Activated CD4-positive, alpha-beta T cell treated with anti-CD3 and anti-CD28 coated beads for 4 hours (primary cell): ENCODE measurements at places on chromosomes 1 and 21.
A peak's percentile ranks its signal among the peaks of the same experiment; 100 is the strongest.

DNA sequence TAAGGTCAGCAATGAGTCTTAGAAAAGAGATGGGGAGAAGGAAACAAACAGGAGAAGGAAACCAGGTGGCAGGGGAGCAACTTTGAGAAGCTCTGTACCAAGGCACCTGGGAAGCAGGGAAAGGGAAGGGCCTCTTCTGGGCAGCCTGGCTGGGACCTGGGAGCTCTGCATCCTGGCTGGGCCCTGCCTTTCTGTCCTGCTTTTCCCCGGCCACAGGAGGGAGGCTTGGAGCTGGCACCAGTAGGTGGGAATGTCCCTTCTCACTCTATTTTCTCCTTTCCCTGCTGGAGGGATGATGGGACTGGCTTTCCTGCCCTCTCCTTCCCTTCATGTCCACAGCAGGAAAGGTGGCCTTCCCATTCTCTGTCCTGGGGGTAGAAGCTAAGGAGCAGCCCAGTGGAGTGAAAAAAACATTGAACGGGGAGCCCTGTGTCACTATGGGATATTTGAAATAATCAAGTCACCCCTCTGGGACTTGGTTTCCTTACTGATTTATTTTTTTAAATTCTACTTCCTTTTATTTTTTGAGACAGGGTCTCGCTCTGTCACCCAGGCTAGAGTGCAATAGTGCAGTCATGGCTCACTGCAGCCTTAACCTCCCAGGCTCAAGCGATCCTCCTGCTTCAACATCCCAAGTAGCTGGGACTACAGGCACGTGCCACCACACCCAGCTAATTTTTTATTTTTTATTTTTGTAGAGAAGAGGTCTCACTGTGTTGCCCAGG is 5.1 kb upstream of the NES start:
- DNase-seq, result no peak

GRCh38 chr1:239617259-239617658 is 230.9 kb downstream of the CHRM3 start:
- no peak for DNase-seq

DNA sequence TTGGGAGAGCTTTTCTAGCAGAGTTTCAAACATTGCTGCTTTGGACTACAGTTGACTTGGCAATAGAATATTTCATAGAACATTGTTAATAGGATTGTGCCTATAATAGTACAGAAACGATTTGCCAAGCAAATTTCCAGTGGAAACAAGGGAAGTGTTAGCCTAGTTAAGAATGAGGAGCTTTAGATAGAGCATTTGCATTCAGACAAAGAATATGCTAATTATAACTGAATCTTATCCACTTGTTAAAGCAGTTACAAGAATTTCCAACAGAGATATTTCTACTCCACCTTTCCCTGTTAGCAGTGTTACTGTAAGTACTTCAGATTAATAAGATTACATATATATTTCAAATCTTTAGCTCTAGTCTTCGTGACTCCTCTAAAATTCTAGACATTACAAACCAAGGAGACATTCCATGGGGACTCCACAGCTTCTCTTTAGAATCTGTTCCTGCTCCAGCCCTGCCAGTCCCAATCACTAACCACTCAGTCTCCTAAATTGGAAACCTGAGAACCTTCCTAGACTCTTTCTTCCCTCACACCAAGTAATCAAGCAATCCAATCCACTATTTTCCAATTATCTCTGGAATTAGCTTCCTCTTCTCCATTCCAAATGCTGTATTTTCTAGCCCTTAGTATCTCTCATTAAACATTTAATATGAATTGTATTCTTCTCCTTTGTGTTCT is 141.8 kb upstream of the PBX1 start:
- no peak for DNase-seq

- no peak for DNase-seq
These were observed 3.3 kb downstream of the PTPRC start for GRCh38 chr1:198641966-198642668.

DNA sequence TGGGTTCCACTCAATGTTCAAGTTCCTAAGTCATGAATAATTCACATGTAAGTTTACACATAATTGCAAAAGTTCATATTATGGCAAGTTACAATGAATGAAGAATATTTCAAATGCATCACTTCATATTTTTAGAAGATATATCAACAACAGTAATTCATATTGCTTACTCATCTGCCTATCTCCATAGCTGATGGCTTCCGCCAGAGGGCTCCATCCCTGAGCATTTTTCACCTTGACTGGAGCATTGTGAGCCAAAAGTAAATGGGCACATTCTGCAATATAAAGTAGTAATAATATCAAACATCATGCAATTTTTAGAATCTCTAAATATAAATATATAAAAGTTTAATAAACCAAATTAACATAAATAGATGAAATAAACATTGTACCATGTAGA is 29.8 kb downstream of the ANKRD13C start:
- DNase-seq, result no peak

GRCh38 chr1:164664127-164664526 is 105.1 kb downstream of the PBX1 start:
- DNase-seq, result no peak

- DNase-seq, result no peak
These were observed 118.8 kb upstream of the PBX1 start for GRCh38 chr1:164440232-164440631.

GRCh38 chr1:100485855-100486258 is 52.1 kb upstream of the GPR88 start:
- no peak for DNase-seq

DNA sequence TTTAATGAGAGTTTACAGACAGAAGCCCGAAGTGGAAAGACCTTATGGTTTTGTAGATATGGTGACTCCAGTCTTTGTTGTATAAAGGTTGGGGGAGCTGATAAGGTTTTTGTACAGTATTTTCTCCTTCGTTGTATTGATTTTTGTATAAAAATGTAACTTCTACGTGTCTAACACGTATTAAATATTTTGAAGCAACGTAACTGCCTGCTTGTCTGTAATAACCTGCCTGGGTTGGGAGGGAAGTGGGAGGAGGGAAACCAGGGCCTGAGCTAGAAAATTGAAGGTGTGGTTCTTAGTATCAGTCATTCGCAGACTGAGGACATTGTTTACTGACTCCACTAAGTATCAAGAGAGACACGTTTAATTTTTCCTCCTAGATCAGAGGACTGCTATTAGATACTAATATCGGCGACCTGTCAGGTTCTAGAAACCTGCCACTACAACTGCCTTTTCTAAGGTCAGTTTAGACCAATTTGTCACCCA is 2.2 kb downstream of the IER5 start:
- peak; percentile 40 for DNase-seq

- no peak for DNase-seq
These were observed 61.2 kb downstream of the AGPAT3 start for GRCh38 chr21:43926196-43926595.

GRCh38 chr1:94926126-94926914 is 590 bp downstream of the CNN3 start:
- DNase-seq, result peak; percentile 10

DNA sequence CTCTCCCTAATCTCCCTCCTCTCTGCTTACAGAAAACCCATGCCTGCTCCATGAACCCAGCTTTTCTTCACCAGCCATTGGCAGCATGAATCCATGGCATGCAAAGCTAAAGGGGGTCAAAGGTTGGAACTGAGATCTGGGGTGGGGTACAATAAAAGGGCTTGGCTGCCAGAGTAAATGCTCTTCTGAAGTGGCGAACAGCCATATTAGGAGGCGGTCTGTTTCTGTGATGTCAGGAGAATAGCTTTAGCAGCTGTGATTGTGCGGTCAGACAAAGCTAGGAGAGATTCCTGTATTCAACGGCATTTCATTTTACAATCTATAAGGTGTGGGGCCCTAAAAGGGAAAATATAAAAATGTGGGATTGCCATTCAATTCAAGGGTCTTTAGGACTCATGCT is 71.7 kb upstream of the TMPRSS2 start:
- DNase-seq, result no peak

DNA sequence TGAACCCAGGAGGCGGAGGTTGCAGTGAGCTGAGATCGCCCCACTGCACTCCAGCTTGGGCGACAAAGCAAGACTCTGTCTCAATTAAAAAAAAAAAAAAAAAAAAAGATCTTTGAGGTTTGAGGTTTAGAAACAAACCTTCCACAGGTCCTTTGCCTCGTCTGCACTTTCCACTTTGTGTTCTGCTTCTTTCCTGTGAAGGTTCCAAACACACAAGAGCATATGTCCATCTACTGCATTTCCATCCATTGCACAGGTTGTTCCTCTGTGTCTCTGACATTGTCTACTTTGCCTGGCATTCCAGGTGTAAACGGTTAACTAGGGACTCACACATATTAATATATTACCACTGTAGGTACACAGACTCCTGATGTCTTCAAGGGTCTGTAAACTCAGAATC is 40.1 kb downstream of the DSTYK start:
- DNase-seq, result no peak

DNA sequence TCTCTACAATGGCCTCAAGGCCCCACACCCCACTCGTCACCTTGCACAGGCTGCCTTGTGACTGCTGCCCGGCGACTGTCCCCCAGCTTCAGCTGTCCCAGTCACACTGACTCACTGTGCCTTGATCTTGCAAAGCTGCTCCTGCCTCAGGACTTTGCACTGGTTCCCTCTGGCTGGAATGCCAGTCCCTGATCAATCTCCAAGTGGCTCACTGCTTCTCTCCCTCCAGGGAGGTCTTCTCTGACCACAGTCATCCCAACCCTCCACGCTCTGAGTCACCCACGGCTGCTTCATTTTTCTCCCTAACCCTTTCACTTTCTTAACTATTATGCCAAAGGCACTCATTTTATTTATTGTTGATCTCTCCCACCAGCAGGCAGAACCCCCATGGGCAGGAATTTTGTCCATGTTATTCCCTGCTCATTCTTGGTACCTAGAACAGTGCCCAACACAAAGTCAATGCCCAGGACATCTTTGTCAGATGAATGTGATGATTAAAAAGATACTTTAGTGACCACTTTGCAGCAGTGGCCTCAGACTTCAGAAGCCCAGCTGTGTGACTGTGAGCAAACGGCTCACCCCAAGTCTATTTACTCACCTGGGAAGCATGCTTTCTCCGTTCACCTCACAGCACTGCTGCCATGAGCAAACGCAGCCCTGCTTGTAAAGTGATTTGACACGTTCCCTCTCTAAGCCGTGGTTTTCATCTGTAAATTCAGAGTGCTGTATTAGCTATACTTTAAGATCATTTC is 53.4 kb downstream of the ZBTB18 start:
- no peak for DNase-seq

DNA sequence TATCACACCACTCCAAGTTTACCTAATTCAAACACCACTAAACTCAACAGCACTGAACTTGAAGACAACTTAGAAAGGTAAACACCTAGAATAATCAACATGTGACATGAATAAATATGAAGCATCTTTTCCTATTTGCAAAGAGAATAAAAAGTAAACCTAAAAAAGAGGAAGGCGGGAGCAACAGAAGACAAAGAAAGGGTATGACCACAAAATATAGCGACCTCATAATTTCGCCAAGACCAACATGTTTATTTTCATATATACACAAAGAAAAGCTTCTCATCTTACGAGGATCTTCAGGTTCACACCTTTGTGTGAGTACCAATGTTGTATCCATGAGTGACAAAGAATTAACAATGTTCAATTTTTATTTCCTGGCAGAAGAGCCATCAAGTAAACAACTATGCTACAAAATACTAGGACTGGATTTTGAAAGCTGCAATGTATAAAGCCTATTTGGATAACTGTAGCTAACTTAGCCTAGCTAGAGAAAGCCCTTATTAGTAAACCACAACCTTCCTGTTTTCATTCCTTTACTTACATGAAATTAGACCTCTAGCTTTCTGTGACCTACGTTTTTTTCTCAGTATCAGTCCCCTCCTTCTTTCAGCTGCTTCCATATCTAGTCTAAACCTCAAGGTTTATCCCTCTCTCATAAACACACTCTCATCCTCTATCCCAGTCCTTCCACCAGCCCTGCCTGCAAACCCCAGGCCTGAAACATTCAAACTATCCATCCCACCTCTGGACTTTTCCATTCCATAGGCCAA is 21.3 kb upstream of the PHTF1 start:
- no peak for DNase-seq

DNA sequence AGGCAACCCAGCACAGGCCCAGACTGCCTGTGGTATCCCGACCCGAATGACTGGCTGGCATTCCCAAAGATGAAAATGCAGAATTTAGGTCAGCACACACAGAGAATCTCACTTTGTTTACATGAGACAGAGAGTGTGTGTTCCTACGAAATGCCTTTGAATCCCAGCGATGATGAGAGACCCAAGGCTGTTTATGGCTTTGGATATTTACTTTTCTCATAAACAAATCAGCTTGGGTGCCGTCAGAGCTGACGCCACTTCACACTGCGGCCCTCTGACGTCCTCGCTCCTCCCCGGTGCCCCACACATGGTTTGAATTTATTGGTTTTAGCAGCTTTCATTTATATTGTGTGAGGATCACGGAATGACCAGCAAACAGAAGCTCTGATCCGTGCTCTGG is 18.7 kb downstream of the TRABD2B start:
- no peak for DNase-seq

GRCh38 chr1:245397771-245398170 is 243.0 kb downstream of the KIF26B start:
- DNase-seq, result no peak

DNA sequence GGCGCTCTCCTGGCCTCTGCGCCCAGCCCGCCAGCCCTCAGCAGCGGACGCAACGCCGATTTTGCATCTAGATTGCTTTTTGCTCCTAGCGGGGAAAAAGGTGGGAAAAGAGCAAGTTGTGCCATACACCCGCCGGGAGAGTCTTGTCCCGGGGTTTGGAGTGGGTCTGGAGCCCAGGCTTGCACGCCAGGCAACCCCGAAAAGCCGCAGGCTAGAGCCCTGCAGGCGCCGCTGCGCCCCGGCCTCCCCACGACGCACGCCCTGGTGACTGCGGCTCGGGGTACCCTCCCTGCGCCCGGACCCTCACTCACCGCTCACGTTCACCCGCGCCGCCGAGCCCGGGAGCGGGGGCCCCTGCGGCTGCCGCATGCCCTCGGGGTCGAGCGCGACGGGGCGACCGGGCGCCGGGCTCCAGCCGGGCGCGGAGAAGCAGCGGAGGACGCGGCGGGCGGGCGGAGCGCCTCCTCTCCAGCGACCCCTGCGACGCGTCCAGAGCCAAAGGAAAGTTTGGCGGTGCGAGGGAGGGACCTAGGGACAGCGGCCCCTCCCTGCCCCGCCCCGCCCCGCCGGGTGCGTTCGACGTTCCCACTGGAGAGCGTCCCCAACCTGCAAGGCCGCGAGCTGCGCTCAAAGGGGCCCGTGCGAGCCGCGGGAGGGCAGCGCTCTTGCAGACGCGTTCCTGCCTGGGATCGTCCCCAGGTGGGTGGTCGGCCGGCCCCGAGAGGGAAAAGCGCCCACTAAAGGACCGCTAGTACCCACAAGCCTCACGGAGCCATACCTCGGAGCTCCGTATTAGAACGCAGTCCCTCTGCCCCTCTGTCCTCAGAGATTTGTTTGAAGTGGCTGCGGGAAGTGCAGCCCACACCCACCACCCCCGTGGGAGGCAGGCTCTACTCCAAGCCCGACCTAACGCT is at the start of gene LPAR3:
LPAR3 (minus strand) TSS at position 502 of the 914 bp plus-strand sequence. CDS start 27,086 bp downstream, outside the sequence.
- DNase-seq, result peak; percentile 14

DNA sequence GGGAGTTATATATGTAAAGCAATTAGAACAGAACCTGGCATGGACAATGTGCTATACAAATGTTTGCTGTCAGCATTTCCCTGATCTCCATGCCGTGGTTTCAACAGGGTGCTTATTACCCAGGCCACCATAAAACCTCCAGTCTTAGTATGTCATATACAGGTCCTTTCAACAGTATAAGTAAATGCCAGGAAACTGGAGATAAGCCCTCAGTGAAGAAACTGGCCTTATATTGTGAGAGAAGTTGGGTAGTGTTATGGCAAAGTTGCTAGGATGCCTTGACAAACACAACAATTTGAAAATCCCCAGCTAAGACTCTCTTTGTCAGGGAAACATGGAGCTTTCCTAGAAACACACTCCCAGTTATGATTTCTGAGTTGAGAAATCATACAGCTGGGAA is 850.2 kb upstream of the ADAMTS5 start:
- DNase-seq, result no peak
